Activated CD8-positive, alpha-beta memory T cell treated with anti-CD3 and anti-CD28 coated beads for 1 hour (primary cell): ENCODE measurements at places on chromosomes 5 and 9.

- DNase-seq, result no peak
Measured at GRCh38 chr9:116516456-116516855, 170.6 kb upstream of the TRIM32 start.

DNA sequence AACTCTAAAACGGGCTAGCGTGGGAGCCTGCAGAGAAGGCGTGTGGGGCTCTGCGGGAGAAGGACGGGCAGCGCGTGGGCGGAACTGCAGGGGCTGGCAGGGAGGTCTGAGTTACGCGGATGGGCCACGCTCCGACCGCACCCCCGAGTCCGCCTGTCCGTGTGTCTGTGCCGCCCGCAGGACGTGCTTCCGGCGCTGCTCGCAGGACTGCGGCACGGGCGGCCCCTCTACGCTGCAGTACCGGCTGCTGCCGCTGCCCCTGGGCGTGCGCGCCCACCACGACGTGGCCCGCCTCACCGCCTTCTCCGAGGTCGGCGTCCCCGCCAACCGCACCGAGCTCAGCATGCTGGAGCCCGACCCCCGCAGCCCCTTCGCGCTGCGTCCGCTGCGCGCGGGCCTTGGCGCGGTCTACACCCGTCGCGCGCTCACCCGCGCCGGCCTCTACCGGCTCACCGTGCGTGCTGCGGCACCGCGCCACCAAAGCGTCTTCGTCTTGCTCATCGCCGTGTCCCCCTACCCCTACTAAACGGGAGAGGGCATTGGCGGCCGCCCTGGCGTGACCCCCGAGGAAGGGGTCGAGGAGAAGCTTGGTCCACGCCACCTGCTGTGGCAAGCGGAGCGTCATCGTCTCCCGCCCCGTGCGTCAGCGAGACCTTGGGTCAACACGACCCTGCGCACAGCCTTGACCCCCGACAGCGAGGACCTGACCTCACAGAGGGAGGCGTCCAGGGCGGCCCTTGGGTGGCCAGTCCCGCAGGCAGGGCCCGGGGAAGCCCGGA lies 11.4 kb upstream of the ASS1 start:
- no peak for DNase-seq

GRCh38 chr5:116528519-116529234 lies 45.9 kb downstream of the SEMA6A start:
- no peak for DNase-seq

DNA sequence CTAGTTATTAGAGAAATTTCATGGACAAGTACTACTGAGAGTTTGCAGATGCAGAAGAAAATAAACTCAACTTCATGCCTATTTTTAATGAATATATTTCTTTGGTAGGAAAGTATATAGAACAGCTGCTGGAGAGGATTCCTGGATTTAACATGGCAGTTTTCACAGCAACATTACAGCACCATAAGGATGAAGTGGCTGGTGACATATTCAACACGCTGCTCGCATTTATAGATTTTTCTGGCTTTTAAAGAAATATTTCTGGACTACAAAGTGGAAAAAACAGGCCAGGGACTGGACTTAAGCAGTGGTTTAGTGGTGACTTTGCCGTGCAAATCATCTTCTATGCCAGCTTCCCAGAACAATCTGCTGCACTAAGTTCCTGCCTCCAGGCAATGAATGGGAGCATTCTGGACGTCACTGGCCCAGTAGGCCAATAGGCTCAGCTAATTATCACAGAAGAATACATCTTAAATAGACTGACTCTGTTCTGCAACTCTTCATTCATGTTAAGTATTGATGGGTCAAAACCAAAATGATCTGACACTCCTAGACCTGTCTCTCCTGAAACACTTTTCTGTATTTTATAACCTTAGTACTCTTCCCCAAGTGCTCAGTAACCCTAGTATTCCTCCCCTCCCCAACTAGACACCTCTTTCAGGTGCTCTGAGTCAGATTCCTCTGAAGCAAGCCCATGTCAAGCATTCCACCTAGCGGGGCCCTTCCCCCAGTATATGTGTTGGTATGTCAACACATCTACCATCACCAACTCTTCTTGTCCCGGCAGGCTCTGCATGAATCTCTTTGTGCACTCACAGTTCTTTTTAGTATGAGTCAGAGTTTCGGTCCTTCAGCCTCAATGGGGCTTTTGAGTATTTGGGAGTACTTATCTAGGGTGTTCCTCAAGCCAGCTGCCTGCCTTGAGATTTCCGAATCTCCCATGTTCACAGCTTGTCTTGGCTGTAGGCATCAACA lies 625.5 kb downstream of the CHSY3 start:
- no peak for DNase-seq

DNA sequence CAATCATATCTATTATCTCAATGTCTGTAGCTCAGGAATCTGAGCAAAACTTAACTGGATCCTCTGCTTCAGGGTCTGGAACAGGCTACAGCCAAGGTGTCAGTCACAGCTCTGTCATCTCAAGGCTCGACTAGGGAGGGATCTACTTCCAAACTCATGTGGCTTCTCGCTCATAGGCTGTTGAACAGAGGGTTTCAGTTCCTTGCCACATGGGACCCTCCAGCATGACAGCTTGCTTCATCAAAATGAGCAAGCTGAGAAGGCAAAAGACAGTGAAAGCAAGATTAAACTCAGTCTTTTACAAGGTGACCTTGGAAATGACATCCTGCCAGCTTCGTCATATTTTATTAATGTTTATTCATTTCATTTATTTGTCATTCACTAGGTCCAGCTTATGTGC lies 111.7 kb downstream of the GADD45G start:
- DNase-seq, result no peak
